ENCODE measurements at places on chromosomes 6 and 20.

GRCh38 chr6:73766040-73766439 lies 70.0 kb downstream of the CD109 start:
- DNase-seq = no peak

- no peak for DNase-seq
These were observed 124.1 kb downstream of the PHF3 start for GRCh38 chr6:63759605-63760105.

- DNase-seq = no peak
These were observed 35.3 kb downstream of the VSTM2L start for GRCh38 chr20:37938181-37938750.

- no peak for DNase-seq
These were observed 67.8 kb upstream of the ANKEF1 start for GRCh38 chr20:9966966-9967365.

DNA sequence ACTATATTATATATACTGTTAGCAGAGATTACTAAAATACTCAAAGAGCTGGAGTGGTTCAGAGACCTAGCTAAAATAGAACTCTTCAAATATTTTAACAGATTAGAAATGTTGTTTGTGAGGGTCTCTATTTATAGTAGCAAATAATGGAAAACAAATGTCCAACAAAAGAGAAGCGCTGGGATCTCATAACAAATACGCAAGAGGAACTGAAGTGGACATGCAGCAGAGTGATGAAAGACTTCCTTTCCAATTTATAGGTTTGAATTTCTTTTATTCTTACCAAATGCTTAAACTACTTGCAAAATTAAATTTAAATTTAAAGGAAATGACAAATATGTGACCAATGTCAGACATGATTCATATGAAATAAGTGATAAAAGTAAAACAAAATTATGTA lies 49.9 kb downstream of the PIGU start:
- DNase-seq = no peak

- peak; percentile 23 for DNase-seq
These were observed 49.7 kb upstream of the BHLHE23 start for GRCh38 chr20:63056236-63057170.

Measured in right renal cortex interstitium (tissue), 3 donors.